Renal cortical epithelial cell (primary cell): ENCODE measurements at places on chromosomes 11 and 22.

DNA sequence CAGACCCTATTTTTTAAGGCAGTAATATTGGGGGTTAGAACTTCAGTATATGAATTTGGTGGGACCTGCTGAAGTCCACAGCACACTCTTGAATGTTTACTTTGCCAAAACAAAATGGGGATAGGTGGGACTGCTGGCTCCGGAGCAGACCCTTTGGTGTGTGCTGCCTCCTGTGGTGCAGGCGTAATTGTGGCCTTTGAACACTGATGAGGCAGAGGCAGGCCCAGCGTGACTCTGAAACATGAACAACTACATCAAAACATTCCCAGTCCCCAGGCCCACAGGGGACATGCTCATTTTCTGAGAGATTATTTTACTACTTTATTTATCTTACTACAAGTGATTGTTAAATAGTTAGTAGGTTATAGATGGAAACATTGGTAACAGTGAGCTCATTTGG, 225.0 kb upstream of the TBCEL start:
- no peak for DNase-seq

- no peak for DNase-seq
These were observed 726.1 kb downstream of the FAM181B start for GRCh38 chr11:82007521-82007920.

- DNase-seq = no peak
These were observed 714.7 kb downstream of the BRD1 start for GRCh38 chr22:49112661-49113626.

DNA sequence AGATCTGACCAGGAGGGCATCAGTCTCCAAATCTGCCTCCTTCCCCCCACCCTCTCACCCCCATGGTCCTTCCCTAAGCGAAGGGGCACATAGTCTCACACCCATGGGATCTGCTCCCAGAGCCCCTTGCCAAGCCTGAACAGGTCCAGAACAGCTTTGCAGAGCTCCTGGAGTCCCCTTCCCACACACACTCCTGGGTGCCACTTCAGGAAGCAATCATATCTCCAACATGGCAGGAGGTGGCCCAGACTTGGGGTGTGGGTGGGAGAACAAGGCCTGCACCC, 63.0 kb downstream of the MICAL3 start:
- DNase-seq = no peak

DNA sequence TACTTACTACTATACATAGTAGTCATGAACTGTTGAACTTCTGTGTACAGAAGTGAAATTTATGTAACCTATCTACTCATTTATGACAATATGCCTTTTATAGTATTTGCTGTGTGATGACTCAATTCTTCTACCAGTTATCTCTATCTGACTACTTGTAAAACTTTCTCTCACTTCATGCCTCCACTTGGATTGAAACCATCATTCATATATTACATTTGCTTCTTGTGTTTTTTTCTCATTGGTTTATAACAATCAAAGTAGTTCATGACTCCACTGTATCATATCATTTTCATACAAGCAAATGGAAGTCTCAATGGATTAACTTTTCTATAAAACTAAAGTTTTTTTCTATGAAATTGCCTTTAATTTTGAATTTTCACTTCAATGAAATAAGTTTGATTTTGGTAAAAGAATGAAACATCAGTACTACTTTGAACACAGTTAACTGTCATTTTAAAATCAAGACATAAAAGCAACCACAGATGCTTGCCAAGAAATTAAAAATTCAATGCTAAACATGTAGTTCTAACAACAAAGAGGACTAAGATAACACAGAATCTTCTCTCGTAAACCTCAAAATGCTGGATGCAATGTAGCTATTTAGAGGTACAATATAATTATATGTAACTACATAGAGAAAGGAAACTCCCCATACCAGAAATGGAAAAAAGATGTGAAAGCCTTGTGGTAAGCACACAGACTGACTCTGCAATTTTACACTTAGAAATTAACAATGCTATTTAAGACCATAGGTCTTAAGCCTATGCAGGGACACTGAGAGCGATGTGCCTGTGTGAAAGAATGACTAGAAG, 27.6 kb upstream of the EXPH5 start:
- DNase-seq = no peak

DNA sequence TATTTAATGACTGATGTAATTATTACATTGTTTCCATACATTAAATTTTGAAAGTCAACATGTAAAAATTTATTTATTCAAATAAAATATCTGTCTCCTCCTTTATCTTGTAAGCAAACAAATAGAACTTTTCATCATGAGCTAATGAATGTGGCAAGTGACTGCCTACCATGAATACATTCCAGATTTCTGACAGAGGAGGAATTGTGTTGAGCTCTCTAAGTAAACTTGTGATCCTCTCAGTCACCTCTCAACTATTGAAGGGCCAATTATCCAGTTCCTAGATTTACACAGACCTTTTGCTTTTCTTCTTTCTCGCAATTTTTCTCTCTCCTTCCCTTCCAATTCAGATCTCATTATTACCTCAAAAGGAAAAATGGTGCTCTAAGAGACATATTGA, 21.5 kb downstream of the PRRG4 start:
- DNase-seq = no peak

DNA sequence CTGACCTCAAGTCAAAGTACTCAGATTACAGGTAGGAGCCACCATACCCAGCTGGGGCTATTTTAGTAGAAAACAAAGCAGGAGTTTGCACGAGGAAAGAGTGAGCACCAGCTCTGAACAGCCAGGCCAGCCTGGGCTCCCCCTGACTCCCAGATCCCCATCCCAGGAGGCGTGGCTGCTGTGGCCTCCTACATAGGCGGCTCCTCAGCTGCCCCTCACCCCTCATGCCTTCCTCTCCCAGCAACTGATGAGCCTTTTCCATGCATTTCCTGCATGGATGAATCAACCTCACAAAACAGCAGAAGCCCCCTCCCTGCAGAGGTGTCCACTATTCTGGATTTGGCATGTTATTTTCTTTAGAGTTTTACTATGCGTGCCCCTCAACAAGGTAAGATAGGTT, 10.5 kb upstream of the FLRT1 start:
- DNase-seq = no peak

GRCh38 chr11:2718817-2719438, 19.1 kb upstream of the KCNQ1OT1 start:
- DNase-seq = no peak

- DNase-seq = peak; percentile 6
These were observed 11.9 kb downstream of the CHID1 start for GRCh38 chr11:898540-899190.

GRCh38 chr11:112451250-112451649, 190.6 kb upstream of the PLET1 start:
- DNase-seq = no peak

DNA sequence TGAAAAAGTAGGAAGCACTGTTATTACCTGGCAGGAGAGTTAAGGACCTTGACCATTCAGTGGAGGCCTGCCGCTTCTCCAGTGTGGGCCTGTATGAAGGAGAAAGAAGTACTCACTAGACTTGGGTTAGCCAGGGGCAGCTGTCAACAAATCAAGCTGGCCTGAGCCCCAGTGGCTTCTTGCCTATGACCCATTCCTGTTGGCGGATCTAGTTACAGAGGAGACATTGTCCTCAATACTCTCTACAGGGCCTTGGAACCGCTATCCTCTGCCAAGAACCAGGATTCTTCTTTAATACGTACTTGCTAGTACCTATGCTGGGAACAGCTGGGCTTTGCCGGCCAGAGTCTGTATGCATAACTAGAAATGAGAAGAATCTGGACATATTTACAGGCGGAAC, 68.1 kb downstream of the ALX4 start:
- no peak for DNase-seq
